ENCODE measurements at places on chromosomes 5 and 9.

- no peak for DNase-seq
Measured at GRCh38 chr9:77712533-77713130, 64.5 kb upstream of the GNA14 start.

DNA sequence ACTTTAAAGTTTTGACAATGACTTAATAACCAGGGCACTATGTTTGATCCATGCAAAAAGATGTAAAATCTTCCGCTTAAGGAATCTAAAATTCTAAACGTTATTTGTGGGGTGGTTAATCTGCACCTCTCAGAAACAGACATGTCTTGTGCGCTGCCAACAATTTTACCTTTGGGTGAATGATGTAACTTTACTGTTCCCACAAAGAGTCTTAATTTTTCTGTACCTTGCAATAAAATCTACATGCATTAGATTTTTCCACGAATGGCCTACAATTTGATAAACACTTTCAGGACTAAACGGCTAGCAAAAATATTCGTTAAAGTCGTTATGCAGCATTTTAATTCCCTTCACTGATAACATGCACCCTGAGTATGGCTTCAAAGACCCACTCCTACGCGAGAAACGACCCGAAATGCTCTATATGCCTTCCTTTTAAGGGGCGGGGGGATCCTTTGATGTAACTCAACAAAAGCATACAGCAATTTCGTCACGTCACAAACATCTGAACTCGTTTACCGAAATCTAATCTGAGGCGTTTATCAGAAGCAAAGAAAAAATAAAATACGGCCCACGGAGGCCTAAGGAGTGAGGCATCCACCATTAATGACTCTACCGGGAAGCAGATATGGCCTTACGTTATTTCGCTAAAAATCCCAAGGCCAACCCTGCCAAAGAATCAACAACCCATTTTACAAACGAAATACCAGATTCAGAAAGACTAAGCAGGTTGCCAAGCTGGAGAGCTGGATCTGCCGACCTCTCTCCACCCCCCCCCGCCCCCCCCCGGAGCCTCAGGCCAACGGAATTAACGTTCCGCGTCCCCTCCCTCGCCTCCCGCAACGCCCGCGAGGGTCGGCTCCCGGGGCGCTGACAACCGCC lies 621 bp downstream of the AK6 start:
- DNase-seq, result no peak

GRCh38 chr5:124980163-124980941 lies 233.9 kb upstream of the ZNF608 start:
- DNase-seq, result no peak

GRCh38 chr5:9104571-9105339 lies 441.1 kb downstream of the SEMA5A start:
- no peak for DNase-seq

GRCh38 chr5:99129768-99130501 lies 201.1 kb upstream of the CHD1 start:
- no peak for DNase-seq

- no peak for DNase-seq
Measured at GRCh38 chr9:126403397-126403796, 76.8 kb downstream of the MVB12B start.

DNA sequence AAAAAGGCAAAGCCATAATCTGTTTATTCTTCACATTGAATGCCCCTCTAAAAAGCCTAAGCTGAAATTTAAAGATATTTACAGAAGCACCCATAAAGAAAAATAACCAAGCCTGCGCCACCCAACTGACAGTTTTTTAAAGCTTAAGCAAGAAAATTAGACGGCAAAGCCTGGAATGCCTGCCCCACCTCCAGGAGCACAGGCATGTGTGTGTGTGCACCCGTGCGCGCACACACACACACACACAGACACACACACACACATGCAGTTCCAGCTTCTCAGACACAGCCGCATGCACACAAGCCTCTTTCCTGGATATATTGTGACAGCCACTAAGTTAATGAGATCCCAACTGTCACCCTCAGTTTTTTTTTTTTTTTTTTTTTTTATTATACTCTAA lies 88.2 kb downstream of the FRMD3 start:
- DNase-seq, result no peak

- no peak for DNase-seq
Measured at GRCh38 chr9:92299116-92299515, 5.6 kb upstream of the IARS1 start.

DNA sequence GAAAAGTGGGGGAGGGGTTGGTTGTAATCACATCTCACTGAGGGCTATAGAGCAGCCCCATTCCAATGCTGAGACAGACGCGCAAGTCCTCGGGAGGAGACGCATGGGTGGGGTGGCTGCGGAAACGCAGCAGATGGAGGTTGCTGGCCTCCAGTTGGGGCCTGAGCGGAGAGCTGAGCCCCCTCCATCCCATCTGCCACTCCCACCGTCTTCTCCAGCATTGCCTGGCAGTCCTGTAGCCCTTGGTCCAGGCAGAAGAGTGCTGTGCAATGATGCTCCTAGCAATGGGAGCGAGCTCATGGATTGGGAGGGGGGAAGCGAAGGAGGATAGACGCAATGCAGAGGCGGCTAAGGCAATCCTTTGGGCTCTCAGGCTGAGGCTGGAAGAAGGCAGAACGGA lies 79.4 kb upstream of the GLRA1 start:
- DNase-seq, result no peak

GRCh38 chr5:135231289-135231688 lies 167.7 kb downstream of the MACROH2A1 start:
- DNase-seq, result no peak

GRCh38 chr5:173327084-173327947 lies 898 bp downstream of the STC2 start:
- DNase-seq, result no peak

GRCh38 chr5:1481959-1482331 lies 36.7 kb upstream of the SLC6A3 start:
- peak; percentile 59 for DNase-seq

- peak; percentile 80 for DNase-seq
Measured at GRCh38 chr5:160312134-160312959, at the start of gene CCNJL. CCNJL (minus strand) TSS chr5:160312564; CDS start chr5:160311923, 641 bp downstream.

GRCh38 chr5:16750445-16750844 lies 133.6 kb upstream of the RETREG1 start:
- no peak for DNase-seq

- no peak for DNase-seq
Measured at GRCh38 chr5:93585767-93586385, 2.9 kb downstream of the NR2F1 start.

DNA sequence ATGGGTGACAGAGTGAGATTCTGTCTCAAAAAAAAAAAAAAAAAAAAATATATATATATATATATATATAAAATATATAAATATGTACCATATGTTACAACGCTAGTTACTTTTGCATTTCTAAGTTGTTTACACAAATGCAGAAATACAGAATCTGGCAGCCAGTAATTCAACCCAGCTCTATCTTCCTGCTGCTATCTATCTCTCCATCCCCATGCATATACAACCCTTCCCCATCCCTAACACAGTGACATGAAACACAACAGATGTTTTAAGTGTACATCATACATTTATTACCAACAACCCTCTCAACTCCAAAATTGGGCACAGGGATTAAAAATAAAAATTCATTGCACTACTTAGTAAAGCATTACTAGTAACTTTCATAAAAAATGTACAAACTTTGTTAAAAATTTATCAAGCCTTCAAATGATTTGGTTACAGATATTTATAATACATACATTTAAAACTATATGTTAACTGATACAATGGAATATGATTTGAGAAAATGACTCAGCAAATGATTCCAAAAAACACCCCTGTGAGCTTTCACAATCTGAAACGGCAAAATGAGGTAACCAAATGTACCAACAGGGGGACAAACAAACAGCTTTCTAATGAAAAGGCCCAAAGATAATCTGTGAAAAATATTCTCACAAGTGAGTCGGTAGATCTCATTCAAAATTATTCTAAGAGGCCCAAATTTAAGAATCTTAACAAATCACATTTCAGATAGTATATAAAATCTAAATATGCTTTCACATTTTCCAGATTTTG lies 63.8 kb downstream of the RNF38 start:
- DNase-seq, result no peak

DNA sequence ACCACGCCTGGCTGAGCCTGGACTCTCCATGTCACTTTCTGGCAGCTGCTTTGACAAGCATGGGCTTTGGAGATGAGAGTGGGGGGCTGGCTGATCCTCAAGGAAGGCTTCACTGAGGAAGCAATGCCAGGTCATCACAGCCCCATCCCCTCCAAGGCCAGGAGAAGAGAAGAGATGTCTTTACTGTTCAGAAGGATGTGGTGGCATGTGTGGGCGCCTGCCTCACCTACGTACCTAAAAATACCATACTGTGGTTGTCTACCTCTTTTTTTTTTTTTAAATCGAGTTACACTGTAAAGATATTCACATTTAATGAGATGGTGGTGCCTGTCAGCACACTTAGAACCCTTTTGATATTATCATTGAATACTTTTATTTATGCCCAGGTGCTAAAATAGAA lies 26.4 kb upstream of the CTNNA1 start:
- DNase-seq, result no peak

DNA sequence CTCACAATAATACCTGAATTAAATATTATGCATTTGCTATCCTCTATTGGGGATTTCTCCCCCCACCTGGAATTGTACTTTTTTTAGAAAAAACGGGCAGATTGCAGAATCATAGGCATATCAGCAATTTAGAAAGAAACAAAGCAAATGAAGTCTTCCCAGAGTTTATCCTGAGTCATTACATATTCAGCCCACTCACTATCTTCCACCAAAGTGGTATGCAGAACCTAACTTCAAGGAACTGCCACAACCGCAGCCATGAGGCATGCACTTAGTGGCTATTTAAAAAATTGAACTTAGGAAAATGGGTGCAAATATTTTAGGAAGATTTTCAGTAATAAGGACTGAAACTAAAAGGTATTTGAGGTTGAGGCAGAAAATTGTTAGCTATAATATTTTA lies 48.6 kb downstream of the UBAP1 start:
- no peak for DNase-seq

DNA sequence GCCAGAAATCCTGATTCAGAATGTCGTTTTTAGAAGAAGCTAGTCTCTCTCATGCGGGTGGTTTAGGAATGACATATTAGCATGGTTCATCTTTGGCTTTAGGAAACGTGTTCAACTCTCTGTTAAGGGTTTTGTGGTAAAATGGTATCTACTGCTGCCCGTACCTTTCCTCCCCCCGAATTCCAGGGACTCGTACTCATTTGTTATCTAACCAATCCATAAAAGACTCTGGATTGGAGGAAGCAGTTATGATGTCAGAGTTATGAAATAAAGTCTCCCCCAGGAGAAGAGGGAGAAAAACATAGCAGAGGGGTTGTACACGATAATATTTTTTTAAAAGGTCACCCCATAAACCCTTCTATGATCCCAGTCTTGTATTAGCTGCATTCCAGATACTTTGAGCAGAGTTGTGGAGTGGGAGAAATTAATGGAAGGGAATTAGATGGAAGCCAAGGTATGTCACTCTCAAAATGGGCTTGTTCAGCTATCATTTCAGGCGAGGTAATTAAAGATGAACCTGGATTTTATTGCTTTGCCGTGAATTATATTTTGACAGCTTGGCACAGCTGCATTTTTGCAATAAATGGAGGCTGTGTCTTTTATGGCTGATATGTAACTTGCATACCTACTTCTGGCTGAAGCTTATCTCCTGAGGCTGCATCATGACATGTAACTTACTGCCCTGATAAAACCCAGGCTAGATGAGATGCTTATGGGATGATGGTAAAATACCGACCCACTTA lies 31.3 kb downstream of the RAI14 start:
- no peak for DNase-seq

DNA sequence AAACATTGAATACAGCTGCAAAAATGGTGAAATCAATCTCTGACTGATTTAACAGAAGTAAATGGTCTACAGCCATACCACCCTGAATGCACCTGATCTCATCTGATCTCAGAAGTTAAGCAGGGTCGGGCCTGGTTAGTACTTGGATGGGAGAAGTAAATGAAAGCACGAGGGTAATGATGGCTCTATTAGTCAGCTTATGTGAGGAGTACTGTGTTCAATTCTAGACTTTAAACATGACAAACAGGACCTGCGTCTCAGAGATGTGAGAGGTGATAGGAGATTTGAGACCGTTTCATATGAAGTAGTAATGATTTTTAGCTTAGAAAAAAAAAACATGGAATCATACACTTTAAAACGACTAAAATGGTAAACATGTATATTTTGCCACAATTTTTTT lies 77.1 kb upstream of the SUSD1 start:
- no peak for DNase-seq

GRCh38 chr5:171450423-171451331 lies 31.2 kb downstream of the FGF18 start:
- DNase-seq, result peak; percentile 78

GRCh38 chr5:157172403-157172802 lies 6.3 kb upstream of the GARIN3 start:
- no peak for DNase-seq

DNA sequence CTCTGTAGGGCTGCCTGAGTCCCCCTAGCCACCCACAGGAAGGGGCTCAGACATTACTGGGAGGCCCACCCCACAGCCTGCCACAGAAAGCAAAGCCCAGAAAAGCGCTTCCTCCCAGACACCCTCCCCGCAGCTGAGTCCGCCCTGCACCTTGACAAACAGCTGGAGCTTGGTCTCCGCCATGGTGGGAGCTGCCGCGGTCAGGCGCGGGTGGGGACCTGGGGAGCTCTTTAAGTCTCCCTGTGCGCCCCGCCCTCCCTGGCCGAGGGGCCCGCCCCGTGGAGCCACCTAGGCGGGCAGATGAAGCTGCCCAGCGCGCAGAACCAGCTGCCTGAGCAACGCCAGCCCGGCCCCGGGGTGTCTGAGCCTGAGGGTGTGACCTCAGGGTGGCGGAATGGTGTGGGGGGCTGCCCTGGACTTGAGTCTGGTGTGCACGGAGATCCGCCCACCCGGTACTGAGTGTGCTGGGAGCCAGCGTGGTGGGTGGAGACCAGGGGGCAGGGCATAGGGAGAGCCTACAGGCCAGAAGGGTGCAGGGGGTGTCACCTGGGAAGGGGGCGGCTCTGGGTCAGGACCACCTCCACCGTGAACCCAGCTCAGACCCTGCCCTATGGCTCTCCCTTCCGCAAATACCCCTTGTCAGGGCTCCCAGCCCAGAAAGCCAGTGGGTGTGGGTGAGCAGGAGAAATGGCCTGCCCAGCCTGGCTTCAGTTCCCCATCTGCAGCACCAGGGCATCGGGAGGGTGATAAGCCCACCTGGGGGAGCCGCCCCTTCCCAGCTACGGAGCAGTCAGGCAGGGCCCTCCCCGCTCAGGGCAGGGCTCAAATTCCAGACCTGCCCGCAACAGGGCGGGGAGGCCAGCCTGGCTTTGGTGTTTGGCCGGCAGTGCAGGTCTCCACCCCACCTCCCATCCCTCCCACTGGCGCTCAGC lies at the start of gene CLIC3:
Gene CLIC3 (minus strand): TSS at position 208 of the 932 bp plus-strand sequence. CDS start 25 bp downstream, at position 183.
- DNase-seq, result no peak

- DNase-seq, result no peak
Measured at GRCh38 chr5:54902791-54903473, 82.5 kb downstream of the ESM1 start.

- DNase-seq, result no peak
Measured at GRCh38 chr9:72271613-72272478, 93.2 kb downstream of the ZFAND5 start.

DNA sequence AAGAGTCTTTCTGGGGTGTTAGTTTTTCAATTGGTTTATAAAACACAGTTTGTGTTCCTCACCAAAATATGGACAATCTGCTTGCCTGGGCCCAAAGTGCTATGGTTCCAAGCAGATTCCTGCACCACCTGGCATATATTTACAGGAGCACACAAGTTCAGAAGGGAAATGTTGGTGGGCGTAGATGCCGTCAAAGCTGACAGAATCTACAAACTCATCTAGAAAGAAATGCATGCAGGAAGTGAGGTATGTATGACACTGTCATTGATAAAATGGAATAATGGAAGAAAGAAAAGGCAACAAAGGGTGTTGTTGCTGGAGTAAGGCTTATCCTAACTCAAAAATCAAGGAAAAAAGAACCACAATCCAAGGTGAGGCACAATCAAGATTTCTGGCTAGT lies 225.8 kb downstream of the MLLT3 start:
- DNase-seq, result no peak
